ENCODE measurements at places on chromosomes 16 and 17. TPM values are rescaled to one million over a fixed set of nuclear protein-coding genes. Genes with fewer than 3 reads are reported as not detected.

GRCh38 chr16:69366431-69366830, 14.8 kb upstream of the TMED6 start:
- no peak for DNase-seq
- H3K27ac ChIP-seq = no peak overlapping the region
- no peaks in the 10 kb centered on the region for H3K27me3 ChIP-seq
- H3K36me3 ChIP-seq = peaks cover 24% of the 10 kb centered on the region

DNA sequence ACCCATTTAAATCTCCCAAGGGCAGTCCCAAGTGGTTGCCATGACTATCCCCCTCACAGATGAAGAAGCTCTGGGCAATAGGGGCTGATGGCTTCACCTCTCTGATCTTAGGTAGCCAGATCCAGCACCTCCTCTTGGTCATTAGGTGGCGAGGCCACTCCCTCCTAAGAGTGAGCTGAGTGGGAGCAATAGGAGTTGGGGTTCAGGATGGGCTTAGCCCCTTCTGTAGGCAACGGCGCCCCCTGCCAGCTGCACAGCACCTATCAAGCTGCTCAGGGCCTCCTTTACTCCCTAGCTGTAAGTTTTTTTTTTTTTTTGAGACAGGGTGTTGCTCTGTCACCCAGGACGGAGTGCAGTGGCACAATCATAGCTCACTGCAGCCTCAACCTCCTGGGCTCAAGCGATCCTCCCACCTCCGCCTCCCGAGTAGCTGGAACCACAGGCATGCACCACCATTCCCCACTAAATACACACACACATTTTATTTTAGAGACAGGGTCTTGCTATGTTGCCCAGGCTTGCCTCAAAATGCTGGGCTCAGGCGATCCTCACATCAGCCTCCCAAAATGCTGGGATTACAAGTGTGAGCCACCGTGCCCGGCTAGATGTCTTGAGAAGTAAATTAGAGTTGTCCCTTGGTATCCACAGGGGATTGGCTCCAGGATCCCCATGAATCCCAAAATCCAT, 3.5 kb upstream of the RRAD start:
- no peak overlapping the region for H3K27ac ChIP-seq
- no peak for DNase-seq
- no peak overlapping the region for H3K4me3 ChIP-seq
- H3K4me1 ChIP-seq = peaks cover 7% of the 10 kb centered on the region

- H3K27me3 ChIP-seq = no peaks in the 10 kb centered on the region
- H3K4me1 ChIP-seq = no peaks in the 10 kb centered on the region
- no peak overlapping the region for H3K4me3 ChIP-seq
- no peak for DNase-seq
- no peak overlapping the region for H3K27ac ChIP-seq
- H3K36me3 ChIP-seq = peaks cover 3% of the 10 kb centered on the region
These were observed 10.9 kb downstream of the OGFOD1 start for GRCh38 chr16:56462064-56462796.

DNA sequence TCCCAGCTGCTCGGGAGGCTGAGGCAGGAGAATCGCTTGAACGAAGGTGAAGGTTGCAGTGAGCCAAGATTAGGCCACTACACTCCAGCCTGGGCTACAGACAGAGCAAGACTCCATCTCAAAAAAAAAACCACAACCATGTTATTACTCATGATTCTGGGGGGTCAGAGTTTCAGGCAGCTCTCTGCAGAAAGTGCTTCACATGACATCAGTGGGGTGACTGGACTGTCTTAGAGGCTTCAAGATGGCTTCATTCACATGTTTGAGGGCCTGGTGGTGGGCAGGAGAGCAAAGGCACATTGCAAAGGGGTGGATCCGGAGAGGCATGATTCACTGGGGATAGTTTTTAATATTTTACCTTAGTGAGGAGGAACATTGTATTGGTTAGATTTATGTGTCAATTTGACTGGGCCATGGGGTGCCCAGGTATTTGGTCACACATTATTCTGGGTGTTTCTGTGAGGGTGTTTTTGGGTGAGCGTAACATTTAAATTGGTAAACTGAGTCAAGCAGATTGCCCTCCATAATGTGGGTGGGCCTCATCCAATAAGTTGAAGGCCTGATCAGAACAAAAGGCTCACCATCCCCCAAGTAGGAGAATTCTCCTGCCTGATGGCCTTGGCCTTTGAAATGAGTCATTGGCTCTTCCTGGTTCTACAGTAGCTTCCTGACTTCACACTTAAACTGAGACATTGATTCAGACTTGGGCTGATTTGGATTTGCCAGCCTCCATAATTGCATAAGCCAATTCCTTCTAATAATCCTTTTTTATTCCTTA, 109.8 kb downstream of the GOSR1 start:
- H3K27me3 ChIP-seq = no peaks in the 10 kb centered on the region
- DNase-seq = no peak

GRCh38 chr17:81285179-81285878, 9.8 kb downstream of the SLC38A10 start:
- DNase-seq = peak; percentile 41
- H3K36me3 ChIP-seq = peaks cover 36% of the 10 kb centered on the region

DNA sequence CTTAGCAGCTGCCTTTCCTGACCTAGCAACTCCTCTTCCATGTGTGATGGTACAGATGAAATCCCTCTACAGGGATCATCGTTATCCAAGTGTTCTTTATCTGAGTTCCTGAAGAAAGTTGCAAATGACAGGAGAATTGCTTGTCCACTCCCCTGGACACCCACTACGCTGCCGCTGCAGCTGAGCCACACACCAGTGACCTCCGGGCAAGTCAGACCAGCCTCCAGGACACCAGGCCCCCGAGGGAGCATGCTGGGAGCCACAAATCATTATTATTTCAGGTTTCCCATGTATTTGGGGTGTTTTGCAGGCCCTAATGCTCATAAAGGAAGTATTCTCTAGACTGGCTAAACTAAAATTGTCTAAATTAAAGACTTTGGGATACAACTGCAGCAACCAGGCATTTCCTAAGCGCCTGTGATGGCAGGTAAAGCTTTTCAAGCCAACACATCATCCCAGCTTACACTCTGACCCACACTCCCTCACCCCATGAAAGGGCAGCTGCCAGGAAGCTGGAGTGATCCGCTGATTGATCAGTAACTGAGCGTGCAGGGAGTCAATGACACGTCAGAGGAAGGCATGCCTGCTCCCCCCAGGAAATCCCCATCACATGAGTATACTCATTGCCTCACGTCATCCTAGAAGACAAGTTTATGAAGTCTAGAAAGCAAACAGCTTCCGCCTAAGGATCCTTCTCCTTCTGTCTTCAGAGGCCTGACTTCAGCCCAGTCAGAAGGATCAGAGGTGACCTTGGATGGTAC, 14.4 kb downstream of the FA2H start:
- no peaks in the 10 kb centered on the region for H3K36me3 ChIP-seq
- DNase-seq = no peak
- no peaks in the 10 kb centered on the region for H3K4me1 ChIP-seq
- no peaks in the 10 kb centered on the region for H3K27me3 ChIP-seq
- H3K4me3 ChIP-seq = no peak overlapping the region
- H3K27ac ChIP-seq = no peak overlapping the region

GRCh38 chr17:73397856-73398540, 86.2 kb upstream of the CDC42EP4 start:
- no peak overlapping the region for H3K27ac ChIP-seq
- no peaks in the 10 kb centered on the region for H3K4me1 ChIP-seq
- no peaks in the 10 kb centered on the region for H3K27me3 ChIP-seq

DNA sequence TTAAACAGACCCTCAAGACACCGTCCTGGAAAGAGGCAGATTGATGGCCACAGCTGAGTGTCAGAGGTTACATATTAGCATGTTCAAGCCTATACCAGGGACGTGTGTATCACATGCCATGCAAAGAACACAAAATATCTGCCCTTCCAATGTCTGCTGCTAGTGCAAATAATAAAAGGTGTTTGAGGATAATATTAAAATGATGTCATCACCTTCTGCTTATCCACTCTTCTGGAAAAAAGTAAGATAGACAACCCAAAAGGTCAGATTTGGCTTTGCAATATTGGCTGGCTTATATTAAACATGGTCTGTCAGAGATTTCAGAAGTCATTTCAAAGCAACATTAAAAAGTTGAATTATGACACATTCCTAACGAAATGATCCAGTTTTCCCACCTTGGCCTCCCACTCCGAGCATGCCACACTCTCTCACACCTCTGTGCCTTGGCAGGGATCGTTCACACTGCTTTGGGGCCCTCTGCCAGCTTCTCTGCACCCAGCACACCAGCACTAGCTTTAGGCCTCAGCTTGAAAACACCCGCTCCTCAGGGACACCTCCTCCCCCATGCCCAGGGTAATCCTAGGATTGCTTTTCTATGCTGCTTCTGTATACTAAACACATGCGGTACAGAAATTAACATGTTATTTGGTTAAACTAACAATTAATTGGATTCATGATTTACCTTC, 248.2 kb downstream of the NTN1 start:
- H3K4me1 ChIP-seq = no peaks in the 10 kb centered on the region
- H3K27ac ChIP-seq = no peak overlapping the region
- no peaks in the 10 kb centered on the region for H3K36me3 ChIP-seq
- DNase-seq = no peak
- H3K4me3 ChIP-seq = no peak overlapping the region

- H3K4me1 ChIP-seq = no peaks in the 10 kb centered on the region
- H3K4me3 ChIP-seq = no peak overlapping the region
- DNase-seq = no peak
- H3K27ac ChIP-seq = no peak overlapping the region
- no peaks in the 10 kb centered on the region for H3K27me3 ChIP-seq
These were observed 14.6 kb downstream of the CNGB1 start for GRCh38 chr16:57956270-57956808.

GRCh38 chr16:89599451-89599858, 14.0 kb upstream of the DPEP1 start:
- no peaks in the 10 kb centered on the region for H3K36me3 ChIP-seq
- H3K27me3 ChIP-seq = no peaks in the 10 kb centered on the region
- no peak overlapping the region for H3K27ac ChIP-seq
- H3K4me3 ChIP-seq = no peak overlapping the region

DNA sequence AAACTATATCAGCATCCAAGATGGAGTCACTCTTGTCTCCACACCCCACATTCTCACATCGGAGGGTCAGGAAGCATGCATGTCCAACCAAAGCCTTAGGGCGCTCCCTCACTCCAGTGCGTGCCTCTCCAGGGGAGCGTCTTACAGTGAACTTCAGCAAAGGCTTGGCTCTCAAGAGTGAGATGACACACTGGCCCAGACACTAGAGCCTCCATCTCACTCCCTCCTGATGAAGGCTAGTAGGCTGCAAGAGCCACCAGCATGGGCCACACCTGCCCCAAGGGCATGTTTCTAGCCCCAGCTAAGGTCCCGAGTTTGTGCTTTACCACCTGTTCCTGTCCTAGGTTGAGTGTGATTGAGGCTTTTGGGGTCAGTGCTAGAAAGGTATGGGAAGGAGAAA, 40.5 kb downstream of the BEAN1 start:
- H3K4me3 ChIP-seq = no peak overlapping the region
- no peaks in the 10 kb centered on the region for H3K4me1 ChIP-seq
- no peak for DNase-seq
- no peaks in the 10 kb centered on the region for H3K27me3 ChIP-seq
- H3K36me3 ChIP-seq = no peaks in the 10 kb centered on the region

DNA sequence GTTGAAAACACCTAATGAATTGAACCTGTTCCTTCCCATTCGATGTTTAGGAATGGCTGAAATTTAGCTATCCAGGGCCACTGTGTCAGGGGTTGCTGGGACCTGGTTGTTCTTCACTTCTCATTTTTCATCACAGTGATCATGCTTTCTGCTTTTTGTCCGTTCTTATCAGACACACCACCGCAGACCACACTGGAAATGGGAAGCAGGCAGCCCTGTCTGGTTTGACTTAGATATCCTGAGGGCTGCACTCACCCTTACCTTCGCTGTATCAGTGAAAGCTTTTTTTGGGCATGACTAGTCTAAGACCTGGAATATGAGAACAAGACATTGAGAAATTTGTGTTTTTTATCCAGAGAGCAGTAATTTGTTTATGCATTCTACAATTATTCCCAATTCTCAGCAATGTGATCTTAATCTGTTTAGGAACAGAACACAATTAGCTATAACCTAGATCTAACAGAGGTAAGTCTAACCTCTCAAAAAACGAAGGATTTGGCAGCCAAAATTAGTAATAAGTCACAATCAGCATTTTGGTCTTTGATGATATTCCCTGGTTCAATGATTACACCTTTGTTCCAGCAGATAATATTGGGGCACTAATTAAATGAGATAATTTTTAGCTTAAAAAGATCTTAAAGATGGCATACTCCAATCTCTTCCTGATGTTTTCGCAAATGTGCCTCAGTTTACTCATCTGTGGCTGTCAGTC, 126.0 kb upstream of the GOT2 start:
- H3K4me3 ChIP-seq = no peak overlapping the region
- H3K27ac ChIP-seq = no peak overlapping the region
- H3K36me3 ChIP-seq = no peaks in the 10 kb centered on the region
- no peaks in the 10 kb centered on the region for H3K27me3 ChIP-seq
- H3K4me1 ChIP-seq = no peaks in the 10 kb centered on the region

- no peaks in the 10 kb centered on the region for H3K36me3 ChIP-seq
- peak; percentile 46 for DNase-seq
- no peak overlapping the region for H3K27ac ChIP-seq
- no peaks in the 10 kb centered on the region for H3K4me1 ChIP-seq
- H3K27me3 ChIP-seq = no peaks in the 10 kb centered on the region
- no peak overlapping the region for H3K4me3 ChIP-seq
These were observed 38.2 kb upstream of the PIRT start for GRCh38 chr17:10875984-10876555.

DNA sequence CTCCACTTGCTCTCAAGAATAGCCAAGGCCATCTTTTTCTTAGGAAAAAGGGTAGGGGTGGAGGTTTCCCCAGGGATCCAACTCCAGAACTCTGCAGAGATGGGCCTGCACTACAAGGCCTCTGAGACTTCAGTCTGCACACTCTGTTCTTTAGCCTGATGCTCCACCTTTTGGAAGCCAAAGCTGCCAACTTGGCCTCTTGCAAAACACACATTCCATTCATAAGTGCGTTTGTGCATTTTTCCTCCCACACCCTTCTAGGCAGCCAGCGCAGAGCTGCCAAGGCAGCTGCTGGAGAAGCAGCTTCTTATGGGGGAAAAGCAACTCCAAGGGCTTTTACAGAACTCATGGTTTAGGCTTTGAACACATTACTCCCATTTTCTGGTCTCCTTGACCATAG, 45.3 kb downstream of the REXO5 start:
- peak; percentile 44 for DNase-seq
- H3K27ac ChIP-seq = peak overlapping the region; percentile 9
- H3K36me3 ChIP-seq = no peaks in the 10 kb centered on the region
- no peak overlapping the region for H3K4me3 ChIP-seq
- H3K27me3 ChIP-seq = no peaks in the 10 kb centered on the region

GRCh38 chr17:78432226-78433012, 54.0 kb downstream of the PGS1 start:
- H3K27me3 ChIP-seq = no peaks in the 10 kb centered on the region
- H3K4me1 ChIP-seq = no peaks in the 10 kb centered on the region
- no peak for DNase-seq
- no peak overlapping the region for H3K4me3 ChIP-seq

The TBC1D28 gene
- total RNA-seq = not detected

The FOXF1 gene
- 0.69 TPM for total RNA-seq

The APOBR gene
- total RNA-seq = 3.0 TPM

The SLC22A31 gene
- 33.8 TPM for total RNA-seq

The PROCA1 gene
- 0.52 TPM for total RNA-seq

The CMTM2 gene
- total RNA-seq = not detected

The PYY gene
- total RNA-seq = not detected

The NACA2 gene
- total RNA-seq = not detected

The SLC12A3 gene
- total RNA-seq = 0.12 TPM

The DNAH2 gene
- total RNA-seq = 0.16 TPM

The TEKT5 gene
- total RNA-seq = 0.35 TPM

The RSAD1 gene
- 35.1 TPM for total RNA-seq

The TBC1D3I gene
- 0.28 TPM for total RNA-seq

The SGCA gene
- not detected for total RNA-seq

The GAS7 gene
- total RNA-seq = 14.4 TPM

The STX1B gene
- total RNA-seq = 1.4 TPM

The ABAT gene
- total RNA-seq = 28.7 TPM
